A549 treated with CORT108297 at 1 μM for 4 hours (cell line): ENCODE measurements at places on chromosomes 16 and 17. TPM values are rescaled to one million over a fixed set of nuclear protein-coding genes. Genes with fewer than 3 reads are reported as not detected.

The KRTAP4-4 gene
- total RNA-seq = not detected in 5 replicates

The MYH8 gene
- total RNA-seq = not detected in 5 replicates

The MYL11 gene
- total RNA-seq = 0.38 to 0.55 TPM (median 0.48 TPM) in 3 of 5 replicates, not detected in the others

The CCDC154 gene
- total RNA-seq = 0.11 to 0.51 TPM (median 0.46 TPM) in 4 of 5 replicates, not detected in the other

The TPSD1 gene
- not detected in 5 replicates for total RNA-seq

The GAST gene
- 0.21 to 0.34 TPM in 2 of 5 replicates, not detected in the others for total RNA-seq

The ENPP7 gene
- not detected in 5 replicates for total RNA-seq

The ITGA2B gene
- total RNA-seq = 0.78 to 1.9 TPM (median 1.6 TPM) in 5 replicates

The ICAM2 gene
- total RNA-seq = 0.07 to 0.10 TPM in 2 of 5 replicates, not detected in the others

The DERL2 gene
- 105 to 115 TPM (median 108 TPM) in 5 replicates for total RNA-seq

The AOC3 gene
- 1.1 to 2.3 TPM (median 1.2 TPM) in 5 replicates for total RNA-seq

The CCP110 gene
- total RNA-seq = 7.7 to 10.6 TPM (median 10.2 TPM) in 5 replicates

The PRR15L gene
- total RNA-seq = 0.39 to 0.75 TPM (median 0.54 TPM) in 5 replicates

The SLC35G3 gene
- total RNA-seq = not detected in 5 replicates

The TBC1D3E gene
- not detected in 5 replicates for total RNA-seq

The SPATA32 gene
- 0.14 to 0.22 TPM (median 0.18 TPM) in 5 replicates for total RNA-seq

The CEP131 gene
- total RNA-seq = 6.4 to 9.2 TPM (median 8.7 TPM) in 5 replicates
